Activated naive CD8-positive, alpha-beta T cell treated with anti-CD3 and anti-CD28 coated beads, Interleukin-2, amount 50 U/mL, for 24 hours (primary cell): ENCODE measurements at places on chromosomes 1 and 21.

DNA sequence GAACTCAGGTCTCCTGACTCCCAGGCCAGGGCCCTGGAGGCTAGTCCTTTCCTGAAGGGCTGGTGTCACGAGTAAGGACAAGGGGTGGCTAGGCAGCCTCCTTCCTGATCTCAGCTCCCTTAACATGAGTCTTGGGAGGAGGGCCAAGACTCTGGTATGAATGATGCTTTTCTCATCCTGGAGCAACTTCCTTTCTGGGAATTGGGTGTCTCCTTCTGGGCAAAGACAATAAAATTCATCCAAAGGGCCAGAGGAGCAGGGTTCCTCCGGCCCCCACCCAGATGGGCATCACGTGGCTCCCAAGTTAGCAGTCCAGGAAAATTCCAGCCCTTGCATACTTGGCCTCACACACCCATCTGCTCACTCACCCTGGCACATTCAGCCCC lies at the start of gene FAM167B:
FAM167B (plus strand) TSS at position 335 of the 386 bp plus-strand sequence. CDS start 200 bp downstream, outside the sequence.
- no peak for DNase-seq

DNA sequence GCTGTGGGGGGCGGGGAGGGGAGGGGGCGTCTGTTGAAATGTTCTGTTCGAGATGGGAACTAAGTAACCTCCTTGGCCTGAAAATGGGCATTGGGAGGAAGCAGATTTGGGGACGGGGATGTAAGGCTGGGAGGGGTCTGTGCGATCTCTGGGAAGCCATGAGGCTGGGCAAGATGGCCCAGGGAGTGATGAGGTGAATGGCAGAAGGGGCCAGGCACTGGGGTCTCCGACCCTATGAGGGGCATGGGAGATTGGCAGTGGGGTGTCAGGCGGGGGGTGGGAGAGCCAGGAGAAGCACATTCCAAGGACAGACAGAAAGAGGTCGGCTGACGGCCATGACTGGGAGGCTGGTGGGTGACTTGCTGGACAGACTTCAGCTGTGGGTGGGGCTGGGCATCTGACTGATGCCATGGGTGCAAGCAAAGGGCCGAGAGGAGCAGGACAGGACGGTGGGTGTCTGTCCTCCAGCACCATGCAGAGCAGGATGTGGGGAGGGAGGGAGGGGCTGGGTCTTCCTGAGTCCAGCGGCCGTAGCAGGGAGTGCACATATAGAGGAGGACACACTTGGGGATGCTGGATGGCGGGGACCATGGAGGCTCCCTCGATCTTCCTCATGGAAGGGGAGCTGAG lies 30.0 kb upstream of the COL18A1 start:
- no peak for DNase-seq

DNA sequence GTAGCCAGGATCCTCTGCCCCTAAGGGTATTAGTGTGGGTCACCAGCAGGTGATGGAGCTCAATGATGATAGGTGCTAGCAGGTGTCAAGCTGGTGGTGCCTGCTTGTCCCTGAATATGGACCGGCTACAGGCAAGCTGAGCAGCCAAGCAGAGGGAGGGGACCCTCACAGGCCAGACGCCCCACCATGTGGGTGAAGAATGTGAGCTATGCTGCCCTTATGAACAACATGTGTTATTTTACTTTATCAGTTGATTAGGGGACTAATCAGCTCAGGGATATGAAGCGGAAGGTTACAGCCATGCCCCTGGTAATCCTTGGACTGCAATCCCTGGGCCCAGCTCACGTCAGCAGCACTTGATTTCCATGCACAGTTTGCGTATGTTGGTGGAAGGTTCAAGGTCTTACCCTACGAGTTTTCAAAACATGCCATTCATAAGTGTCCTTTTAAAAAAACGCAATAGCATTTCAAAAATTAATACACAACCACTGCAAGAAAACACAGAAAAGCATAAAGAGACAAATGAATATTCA lies 106.0 kb downstream of the CDC7 start:
- DNase-seq: no peak

- DNase-seq: no peak
Observed at GRCh38 chr21:10430005-10430404, 91.4 kb upstream of the TPTE start.

- DNase-seq: no peak
Observed at GRCh38 chr1:66386712-66387111, 147.2 kb upstream of the SGIP1 start.

DNA sequence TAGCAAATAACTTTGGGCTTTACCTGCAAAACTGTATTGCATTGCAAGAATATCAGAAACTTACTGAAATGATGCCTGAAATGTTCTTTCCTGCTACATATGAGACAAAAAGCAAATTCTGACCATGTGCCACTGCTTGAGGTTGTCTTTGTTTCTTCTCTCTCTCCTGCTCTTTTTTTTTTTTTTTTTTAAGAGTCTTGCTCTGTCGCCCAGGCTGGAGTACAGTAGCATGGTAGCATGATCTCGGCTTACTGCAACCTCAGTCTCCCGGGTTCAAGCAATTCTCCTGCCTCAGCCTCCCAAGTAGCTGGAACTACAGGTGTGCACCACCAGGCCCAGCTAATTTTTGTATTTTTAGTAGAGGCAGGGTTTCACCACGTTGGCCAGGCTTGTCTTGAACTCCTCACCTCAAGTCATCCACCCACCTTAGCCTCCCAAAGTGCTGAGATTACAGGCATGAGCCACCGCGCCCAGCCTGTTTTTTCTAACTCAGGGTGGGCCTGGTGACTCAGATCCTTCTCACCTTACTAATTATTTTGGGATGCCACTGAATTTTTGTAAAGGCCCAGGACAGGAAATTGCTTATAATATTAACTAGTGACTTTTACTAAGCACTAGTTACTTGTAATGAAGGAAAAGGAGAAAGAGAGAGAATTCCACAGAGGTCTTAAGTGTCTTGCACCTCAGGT lies 35.9 kb downstream of the DNASE2B start:
- DNase-seq: no peak

DNA sequence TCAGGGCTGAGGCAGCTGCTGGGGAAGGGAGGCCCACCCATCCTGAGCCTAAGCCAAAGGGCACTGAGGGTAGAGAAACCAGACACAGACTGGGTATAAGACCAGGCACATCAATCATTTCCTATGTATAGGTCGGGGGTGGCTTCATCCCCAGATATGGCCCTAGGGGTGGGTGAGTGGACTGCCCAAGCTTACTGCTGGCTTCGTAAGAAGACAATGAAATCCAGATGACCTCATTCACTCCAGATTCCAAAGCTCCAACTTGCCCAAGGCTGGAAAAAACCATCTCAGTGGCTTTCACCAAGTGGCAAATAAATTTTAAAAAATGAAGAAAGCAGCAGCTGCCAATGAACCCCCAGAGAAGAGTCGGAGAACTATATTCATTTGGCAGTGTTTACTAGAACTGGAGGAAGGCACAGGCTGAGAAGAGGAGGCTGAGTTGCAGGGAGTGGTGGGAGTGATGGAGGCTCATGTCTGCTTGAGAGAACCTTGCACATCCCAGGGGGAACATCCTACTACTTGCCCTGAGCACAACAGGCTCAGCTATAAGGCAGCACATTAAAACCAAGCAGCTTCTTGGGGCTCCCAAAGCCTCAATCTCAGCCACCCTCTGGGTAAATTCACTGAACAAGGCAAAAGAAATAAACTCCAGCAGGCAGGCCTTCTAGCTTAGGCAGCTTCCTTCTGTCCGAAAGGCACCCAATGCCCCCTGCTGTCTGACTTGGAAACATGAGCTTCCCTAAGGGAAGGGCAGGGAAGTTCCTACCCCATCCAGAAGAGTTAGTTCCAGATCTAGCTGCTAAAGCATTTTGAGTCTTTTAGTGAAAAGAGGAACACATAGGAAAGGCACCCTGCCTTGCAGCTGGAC lies 14.1 kb downstream of the PEA15 start:
- no peak for DNase-seq

GRCh38 chr1:107804134-107804533 lies 160.8 kb downstream of the VAV3 start:
- DNase-seq: no peak

DNA sequence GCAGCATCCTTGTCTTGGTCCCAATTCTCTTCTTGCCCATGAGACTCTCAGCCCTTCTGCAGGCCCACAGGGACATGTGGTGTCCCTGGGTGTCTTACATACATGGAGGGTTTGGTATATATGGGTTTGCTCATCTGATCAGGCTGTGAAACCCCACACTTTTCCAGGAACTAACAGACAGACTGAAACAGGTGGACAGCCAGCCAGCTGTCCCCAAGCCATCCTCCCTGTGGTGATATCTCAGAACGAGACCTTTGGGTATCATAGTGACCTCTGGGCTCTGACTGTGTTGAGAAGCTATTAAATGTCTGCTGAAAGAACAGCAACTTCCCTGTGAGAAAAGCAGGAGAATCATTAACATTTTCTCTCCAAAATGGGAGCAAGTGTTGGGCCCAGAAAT lies 115.5 kb upstream of the PAXBP1 start:
- no peak for DNase-seq

GRCh38 chr1:180155182-180155682 lies 563 bp downstream of the QSOX1 start:
- peak; percentile 21 for DNase-seq

DNA sequence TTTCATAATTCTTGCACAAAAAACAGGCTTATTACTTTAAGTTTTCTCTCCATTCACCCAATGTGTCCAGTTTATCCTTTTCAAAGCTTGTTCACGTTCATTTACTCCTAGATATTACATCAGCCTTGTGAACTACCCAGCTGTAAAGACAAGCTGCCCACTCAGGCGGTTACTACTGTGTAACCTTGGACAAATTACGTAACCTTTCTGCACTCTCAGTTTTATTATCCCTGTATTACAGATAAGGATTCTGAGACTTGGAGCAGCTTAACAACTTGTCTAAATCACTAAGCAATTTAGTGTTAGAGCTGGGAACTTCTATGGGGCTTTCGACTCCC lies 20.5 kb upstream of the LPAR3 start:
- DNase-seq: no peak

- DNase-seq: no peak
Observed at GRCh38 chr21:33063907-33064622, 5.9 kb upstream of the OLIG1 start.

DNA sequence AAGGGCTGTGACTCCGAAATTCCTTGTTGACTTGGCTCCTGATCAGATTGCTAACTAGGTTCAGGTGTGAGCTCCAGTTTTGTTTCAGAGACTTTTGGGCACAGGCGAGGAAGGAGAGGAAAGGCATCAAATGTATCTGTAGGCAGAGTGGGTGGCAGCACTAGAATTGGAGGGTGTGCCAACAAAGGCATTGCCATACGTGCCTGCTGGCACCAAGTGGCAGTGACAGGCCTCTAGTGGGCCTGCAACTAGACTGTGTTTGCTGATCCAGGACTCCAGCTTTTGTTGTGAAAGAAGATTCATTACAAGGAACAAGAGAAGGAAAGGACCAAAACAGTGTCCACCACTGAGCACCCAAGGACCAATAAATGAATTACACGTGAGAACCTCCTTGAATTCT lies 79.5 kb downstream of the TM2D1 start:
- no peak for DNase-seq

- no peak for DNase-seq
Observed at GRCh38 chr1:200351826-200352549, 57.8 kb downstream of the ZNF281 start.

DNA sequence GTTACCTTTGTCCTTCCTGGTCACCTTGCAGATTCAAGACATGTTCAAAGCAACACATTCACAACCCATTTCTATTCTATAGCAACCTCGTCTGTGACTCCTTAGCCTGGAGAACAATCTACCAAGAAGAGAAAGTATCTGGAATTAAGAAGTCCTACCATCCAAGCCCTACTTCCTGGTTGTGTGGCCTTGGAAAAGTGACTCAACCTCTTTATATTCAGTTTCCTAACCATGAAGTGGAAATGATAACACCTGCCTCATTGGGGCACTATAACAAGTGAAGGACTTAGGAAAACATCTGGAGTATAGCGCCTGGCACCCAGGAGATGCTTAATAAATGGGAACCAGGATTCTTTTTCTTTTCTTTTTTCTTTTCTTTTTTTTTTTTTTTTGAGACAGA lies 36.5 kb upstream of the SRRM1 start:
- no peak for DNase-seq

GRCh38 chr1:84430546-84430945 lies 32.3 kb downstream of the DNASE2B start:
- DNase-seq: no peak

DNA sequence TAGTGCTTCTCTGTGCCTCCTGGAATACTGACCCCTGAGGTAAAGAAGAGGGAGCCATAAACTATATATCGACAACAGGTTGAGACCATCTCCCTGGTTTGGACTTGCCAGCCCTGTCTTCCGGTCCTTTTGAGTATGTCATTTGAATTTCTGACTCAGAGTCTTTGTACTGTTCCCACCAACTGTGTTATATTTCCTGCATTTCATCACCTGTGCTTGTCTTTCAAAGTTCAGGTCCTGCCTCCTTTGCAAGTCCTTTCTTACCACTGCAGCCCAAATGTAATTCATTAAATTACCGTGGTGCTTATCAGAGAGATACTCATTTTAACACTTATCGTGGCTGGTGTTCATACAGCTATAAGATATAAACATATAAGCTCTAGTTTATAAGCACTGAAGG lies 10.7 kb downstream of the AK5 start:
- DNase-seq: no peak

- peak; percentile 18 for DNase-seq
Observed at GRCh38 chr1:153260585-153261280, 1.2 kb downstream of the LORICRIN start.

GRCh38 chr1:192929597-192929996 lies 120.8 kb downstream of the RGS2 start:
- no peak for DNase-seq
